Fibroblast of the aortic adventitia (primary cell): ENCODE measurements at places on chromosomes 7 and 10. TPM values are rescaled to one million over a fixed set of nuclear protein-coding genes. Genes with fewer than 3 reads are reported as not detected.

ZNF425 gene
- 4.3 and 6.5 TPM in 2 replicates for total RNA-seq

CALHM3 gene
- not detected in 2 replicates for total RNA-seq

COA1 gene
- total RNA-seq = 13.2 and 71.4 TPM in 2 replicates

ABCC2 gene
- total RNA-seq = 0.98 and 1.4 TPM in 2 replicates

SPDYE2B gene
- 0.16 TPM in 1 of 2 replicates, not detected in the other for total RNA-seq

CARD11 gene
- total RNA-seq = under 0.01 and 0.08 TPM in 2 replicates

ANXA8 gene
- 0.18 and 1.5 TPM in 2 replicates for total RNA-seq

UCMA gene
- total RNA-seq = not detected in 2 replicates

FRMD4A gene
- total RNA-seq = 32.1 and 42.4 TPM in 2 replicates

KLHL7 gene
- total RNA-seq = 28.5 and 152 TPM in 2 replicates

SFMBT2 gene
- total RNA-seq = 0.25 and 2.0 TPM in 2 replicates

FAM24B gene
- 3.1 and 4.3 TPM in 2 replicates for total RNA-seq
